ENCODE measurements at places on chromosomes 5 and 9.

- DNase-seq = no peak
These were observed 75.3 kb upstream of the BARHL1 start for GRCh38 chr9:132506977-132507669.

DNA sequence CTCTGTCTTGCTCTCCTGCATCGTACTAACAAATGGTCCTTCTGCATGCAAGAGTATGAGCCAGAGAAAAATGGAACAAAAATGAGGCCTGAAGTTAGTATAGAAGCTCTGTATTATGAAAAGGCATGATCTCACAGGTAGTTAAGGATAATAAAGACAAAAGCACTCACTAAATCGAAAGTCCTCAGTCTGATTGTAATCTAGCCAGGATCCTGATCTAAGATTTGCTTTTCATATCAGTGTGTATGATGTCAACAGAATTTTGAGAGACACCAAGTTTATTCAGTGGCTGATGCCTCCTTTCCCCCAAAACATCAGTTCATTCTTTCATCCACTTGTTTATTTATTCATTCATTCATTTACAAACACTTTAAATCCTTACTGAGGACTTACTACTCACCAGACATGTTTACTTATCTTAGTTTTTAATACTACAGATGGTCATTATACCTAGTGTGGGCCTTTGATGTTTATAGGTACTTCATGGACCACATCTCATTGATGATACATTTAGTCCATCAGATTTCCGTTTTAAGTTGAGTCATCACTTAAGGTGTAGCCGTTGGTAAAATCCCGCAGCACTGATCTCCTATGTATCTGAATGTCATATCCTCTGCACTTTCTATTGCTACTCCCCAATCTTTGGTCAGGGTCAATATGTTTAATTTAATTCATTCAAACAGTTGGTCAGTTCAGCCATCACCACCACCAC, 105.2 kb upstream of the DHFR start:
- no peak for DNase-seq

DNA sequence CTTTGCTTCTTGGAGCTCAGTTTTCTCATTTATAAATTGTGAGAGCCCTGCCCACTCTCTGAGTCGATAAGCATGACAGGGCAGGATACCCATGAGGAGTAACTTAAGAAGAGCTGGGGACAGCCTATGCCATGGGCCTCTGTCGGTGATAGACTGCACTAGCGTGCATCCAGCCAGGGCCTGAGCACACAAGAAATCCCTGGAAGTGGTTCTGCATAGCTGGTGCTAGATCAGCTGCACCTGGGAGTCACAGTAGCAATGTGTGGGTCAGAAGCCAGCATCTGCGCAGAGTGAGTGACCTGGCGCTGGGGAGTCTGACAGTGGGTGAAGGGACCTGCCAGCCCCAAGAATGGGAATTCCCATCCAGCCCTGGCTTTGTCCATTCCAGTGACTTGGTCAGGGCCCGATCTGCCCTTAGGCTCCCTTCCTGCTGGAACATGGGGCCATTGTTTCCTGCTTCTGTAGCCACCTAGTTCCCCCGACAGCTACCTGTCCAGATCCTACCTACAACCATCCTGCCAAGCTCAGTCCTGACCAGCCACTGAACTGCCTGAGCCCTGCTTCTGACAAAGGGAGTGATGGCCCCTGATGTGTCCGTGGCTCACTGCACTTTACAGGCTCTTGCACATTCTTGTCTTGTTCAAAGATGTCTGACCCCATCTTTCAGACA, 35.9 kb upstream of the NANS start:
- no peak for DNase-seq

DNA sequence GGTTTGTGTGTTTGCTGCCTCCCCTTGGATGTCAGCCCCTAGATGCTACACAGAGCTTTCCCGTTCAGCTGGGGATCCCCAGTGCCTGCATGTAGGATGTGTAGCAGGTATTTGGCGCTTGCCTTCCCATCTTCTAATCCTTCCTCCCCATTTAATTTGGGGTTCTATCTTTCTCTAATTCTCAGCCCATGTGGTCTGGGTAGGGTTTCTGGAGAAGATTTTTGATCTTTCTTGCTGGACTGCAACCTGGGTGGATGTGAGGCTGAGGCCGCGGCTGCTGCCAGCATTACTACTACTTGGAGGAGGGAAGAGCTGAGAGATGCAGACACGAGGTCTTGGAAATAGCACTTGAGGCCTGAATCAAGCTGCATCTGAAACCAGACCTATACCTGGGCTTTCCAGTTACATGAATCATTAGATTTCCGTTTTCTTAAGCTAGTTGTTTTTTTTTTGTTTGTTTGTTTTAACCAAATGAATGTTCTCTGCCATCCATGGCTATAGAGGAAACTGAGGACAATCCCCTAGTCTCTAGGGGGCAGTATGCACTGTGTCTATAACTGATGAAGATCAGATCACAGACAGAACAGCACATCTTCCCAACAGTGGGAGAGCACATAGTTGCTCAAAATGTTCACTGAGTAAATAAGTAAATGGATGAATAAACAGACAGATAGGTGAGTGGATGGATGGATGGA, 178.6 kb downstream of the FGF18 start:
- no peak for DNase-seq

DNA sequence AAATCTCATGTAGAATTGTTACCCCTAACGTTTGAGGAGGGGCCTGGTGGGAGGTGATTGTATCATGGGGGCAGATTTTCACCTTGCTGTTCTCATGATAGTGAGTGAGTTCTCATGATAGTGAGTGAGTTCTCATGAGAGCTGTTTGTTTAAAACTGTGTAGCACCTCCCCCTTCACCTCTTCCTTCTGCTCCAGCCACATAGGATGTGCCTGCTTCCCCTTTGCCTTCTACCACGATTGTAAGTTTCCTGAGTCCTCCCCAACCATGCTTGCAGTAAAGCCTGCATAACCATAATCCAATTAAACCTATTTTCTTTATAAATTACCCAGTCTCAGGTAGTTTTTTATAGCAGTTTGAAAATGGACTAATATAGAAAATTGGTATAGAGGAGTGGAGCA, 1783.7 kb upstream of the CDH9 start:
- DNase-seq = no peak

- no peak for DNase-seq
These were observed 27.3 kb downstream of the PPARGC1B start for GRCh38 chr5:149757197-149757947.

GRCh38 chr9:106982636-106983035, 119.7 kb downstream of the ZNF462 start:
- DNase-seq = no peak

- DNase-seq = no peak
These were observed 6.3 kb upstream of the ATG10 start for GRCh38 chr5:81965524-81965923.

- DNase-seq = no peak
These were observed 109.5 kb downstream of the SNCAIP start for GRCh38 chr5:122421374-122422079.

Data from T-helper 2 cell (primary cell).